Stimulated activated CD4-positive, alpha-beta T cell treated with anti-CD3 and anti-CD28 coated beads, Interleukin-2, amount 100 ng/mL, for 24 hours (primary cell): ENCODE measurements at places on chromosomes 13 and 19.

DNA sequence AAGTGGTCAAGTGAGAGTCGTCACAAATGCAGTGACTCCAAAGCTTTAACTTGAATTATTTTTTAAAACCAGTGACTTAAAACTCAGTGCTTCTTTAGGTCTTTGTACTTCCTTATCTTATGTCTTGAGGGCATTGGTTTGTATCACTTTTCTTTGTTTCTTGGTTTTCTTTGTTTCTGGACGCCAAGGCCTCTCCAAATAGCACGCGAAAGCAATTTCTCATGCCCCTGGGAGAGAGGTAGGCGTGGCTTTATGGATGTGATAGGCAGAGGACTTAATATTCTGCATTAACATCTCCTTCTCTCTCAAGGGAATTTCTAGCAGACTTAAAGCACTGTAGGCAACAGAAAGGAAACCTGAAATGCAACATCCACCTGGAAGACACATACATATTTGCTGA lies 20.6 kb downstream of the UBE2L5 start:
- DNase-seq: no peak

- no peak for DNase-seq
Observed at GRCh38 chr13:40223585-40223984, 442.9 kb downstream of the FOXO1 start.

DNA sequence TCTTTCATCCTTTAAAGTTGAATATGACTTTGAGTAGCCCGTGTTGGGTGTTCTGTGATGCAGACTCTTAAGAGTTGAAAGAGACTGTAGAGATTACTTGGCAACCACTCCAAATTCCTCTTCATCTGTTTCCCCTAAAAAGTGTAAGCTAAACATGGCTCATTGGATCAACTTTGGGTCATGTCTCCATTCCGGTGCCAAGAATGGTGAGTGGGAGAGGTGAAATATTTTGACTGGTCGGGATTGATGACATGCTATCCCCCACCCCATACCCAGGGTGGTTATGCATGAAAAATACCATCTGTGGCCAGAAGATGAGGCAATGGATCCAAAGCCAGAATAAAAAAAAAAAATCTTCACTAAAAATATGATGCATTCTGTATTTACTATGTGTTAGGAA lies 281.3 kb upstream of the SOX21 start:
- DNase-seq: no peak

DNA sequence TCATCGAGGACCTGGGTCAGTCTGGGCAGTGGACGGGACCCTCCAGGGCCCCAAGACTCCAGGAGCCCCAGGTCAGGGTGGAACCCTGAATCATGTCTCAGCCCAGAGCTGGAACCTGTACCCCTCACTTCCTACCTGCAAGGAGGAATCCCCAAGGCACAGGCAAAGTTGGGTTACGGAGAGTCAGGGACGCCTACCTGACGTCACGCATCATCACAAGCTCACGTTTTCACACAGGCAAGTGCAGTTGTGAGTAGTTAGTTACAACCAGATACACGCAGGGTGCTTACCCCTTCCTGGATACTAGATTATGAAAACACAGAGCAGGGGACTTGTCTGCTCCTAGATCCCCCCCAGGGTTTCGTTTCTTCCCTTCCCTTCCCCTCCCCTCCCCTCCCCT lies 1.9 kb downstream of the RETN start:
- DNase-seq: no peak

DNA sequence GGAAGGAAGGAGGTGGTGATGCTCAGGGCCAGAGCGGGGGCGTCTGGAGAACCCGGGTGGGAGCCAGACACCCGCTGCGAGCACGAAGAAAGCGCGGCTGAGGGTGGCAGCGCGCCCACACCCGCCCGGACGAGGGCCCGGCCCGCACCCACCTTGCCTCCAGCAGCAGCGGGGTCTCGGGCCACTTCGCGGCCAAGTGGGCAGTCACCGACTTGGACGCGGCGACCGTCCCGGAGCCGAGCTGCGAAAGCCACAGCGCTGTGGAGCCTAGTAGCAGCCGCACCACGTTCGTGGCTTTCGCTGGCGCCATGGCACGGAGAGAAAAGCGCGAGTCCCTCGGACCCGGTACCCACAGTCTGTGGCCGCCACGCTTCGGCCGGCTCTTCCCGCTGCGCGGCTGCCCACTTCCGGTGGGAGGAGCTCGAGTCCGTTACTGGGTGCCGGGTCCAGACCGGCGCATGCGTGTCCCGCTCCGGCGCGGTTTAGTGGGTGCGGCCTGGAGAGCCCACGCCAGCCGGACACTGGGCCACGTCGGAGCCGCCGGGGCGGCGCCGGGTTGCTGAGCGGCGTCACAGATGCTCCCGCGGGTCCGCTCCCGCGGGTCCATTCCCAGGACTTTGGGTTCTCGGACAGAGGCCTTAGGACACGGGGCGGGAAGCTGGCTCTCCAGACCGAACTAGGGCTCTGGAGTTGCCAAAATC lies at the start of gene UGGT2:
Gene UGGT2 (minus strand): TSS at position 399 of the 701 bp plus-strand sequence. CDS start 89 bp downstream, at position 310.
- no peak for DNase-seq

DNA sequence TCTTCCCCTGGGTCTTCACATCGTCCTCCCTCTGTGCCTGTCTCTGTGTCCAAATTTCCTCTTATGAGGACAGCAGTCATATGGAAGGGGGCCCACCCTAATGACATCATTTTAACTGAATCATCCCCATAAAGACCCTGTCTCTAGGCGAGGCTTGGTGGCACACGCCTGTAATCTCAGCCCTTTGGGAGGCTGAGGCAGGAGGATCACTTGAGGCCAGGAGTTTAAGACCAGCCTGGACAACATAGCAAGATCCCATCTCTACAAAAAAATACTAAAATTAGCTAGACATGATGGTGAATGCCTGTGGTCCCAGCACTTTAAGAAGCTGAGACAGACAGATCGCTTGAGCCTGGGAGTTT lies 4.8 kb downstream of the MYO9B start:
- no peak for DNase-seq

DNA sequence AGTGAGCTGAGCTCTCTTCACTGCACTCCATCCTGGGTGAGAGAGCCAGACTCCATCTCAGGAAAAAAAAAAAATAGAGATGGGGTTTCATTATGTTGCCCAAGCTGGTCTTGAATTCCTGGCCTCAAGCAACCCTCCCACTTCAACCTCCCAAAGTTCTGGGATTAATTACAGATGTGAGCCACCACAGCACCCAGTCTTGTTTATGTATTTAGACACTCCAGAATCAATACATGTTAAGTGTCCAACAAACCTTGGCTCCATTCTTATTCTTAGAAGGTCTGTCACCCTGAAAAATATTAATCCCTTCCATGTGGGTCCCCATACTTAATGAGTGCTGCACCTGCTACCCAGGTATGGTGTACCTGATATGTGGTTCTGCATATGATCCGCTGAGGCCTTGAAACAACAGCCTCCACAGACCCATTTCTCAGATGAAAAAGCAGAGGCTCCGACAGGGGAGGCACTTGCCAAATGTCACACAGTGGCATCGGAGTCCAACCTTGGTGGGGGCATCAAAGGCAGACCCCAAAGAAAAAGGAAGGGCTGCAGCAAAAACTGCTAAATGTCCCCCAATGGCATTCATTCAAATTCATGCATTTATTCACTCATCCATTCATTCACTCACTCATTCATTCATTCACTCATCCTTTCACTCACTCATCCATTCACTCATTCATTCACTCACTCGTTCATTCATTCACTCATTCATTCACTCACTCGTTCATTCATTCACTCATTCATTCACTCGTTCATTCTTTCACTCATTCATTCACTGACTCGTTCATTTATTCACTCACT lies 16.7 kb downstream of the TICAM1 start:
- no peak for DNase-seq

DNA sequence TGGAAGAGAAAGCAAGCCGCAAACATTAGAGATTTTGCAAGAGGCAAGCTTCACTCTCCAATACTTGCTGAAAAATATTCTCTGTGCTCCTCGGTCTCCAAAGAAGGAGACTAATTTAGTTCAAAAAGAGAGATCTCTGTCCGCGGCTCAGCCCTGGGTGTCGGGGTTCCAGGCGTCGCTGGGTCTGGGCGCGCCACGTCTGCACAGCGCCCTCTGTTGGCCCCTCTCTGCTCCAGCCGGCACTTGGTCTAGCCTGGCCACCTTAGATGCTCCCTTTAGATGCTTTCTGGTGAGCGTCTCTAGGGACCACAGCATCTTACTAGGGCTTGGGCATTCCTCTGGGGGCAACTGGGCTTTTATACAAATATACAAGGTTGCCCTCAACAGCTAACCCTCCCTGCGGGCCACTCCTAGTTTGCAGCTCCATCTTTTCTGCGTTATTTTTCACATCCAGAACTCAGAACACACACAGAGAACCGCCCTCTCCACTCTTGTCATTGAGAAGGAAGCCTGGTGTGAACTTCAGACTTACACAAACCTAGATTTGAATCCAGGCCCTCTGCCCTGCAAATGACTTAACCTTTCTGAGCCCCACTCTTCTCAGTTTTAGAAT lies 78.3 kb downstream of the CYSLTR2 start:
- DNase-seq: peak; percentile 65

- no peak for DNase-seq
Observed at GRCh38 chr19:49801966-49802661, 11.0 kb downstream of the FUZ start.

DNA sequence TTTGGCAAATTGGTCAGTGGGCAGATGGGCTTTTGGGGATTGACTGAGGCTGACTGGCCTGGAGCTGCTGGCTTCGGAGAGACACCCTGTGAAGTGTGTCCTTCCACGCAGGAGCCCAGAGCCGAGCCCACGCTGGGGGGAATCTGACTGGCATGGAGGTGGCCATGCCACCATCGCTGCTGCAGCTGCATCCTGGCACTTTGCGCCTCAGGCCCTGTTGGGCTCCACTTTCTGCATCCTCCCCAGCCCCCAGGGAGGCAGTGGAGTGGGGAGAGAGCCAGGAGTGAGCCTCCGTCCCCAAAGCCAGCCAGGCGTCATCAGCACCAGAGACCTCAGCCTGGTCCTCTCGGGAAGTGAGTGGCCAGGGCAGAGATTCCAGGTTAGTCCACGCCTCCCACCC lies 17.0 kb upstream of the NCCRP1 start:
- no peak for DNase-seq

- no peak for DNase-seq
Observed at GRCh38 chr13:54536112-54536511, 1507.5 kb downstream of the OLFM4 start.

DNA sequence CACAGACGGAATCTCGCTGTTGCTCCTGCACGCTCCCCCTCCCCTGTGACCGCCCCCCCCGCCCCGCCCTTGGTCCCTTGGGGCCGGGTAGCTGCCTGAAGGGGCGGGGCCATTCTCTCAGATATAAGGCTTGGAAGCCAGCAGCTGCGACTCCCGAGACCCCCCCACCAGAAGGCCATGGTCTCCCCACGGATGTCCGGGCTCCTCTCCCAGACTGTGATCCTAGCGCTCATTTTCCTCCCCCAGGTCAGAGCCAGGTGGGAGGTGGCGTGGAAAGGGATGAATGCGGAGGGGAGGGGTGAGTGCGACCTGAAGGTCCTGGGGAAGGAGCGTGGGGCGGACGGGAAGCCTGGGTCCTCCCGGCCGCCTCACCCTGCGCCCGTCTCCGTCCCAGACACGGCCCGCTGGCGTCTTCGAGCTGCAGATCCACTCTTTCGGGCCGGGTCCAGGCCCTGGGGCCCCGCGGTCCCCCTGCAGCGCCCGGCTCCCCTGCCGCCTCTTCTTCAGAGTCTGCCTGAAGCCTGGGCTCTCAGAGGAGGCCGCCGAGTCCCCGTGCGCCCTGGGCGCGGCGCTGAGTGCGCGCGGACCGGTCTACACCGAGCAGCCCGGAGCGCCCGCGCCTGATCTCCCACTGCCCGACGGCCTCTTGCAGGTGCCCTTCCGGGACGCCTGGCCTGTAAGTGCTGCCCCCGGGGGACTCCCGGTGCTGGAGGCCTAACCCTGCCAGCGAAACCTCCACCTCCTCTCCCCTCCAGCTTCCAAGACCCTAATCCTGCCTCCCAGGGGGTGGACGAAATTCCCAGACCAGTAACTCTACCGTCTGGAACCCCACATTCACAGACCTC lies at the start of gene DLL3:
Gene DLL3 (plus strand): TSS at position 150 of the 845 bp plus-strand sequence. CDS start 28 bp downstream, at position 178.
- peak; percentile 22 for DNase-seq

DNA sequence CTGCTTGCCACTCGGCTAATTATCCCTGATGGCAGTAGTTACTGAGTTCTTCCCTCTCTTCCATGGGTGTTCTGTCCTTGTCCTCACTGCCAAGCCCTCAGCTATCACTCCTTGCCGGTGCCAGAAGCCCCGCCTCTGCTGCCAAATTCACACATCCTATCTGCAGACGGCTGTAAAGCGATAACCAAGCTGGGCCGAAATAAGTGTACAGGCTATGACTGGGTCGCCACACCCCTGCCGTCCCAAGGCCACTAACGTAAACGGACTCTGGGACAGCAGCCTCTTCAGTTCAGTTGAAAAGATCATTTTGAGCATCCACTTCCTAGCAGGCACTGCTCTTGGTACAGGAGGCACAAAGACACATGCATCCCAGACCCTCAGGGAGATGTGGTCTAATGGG lies 13.3 kb downstream of the SLC7A1 start:
- no peak for DNase-seq

DNA sequence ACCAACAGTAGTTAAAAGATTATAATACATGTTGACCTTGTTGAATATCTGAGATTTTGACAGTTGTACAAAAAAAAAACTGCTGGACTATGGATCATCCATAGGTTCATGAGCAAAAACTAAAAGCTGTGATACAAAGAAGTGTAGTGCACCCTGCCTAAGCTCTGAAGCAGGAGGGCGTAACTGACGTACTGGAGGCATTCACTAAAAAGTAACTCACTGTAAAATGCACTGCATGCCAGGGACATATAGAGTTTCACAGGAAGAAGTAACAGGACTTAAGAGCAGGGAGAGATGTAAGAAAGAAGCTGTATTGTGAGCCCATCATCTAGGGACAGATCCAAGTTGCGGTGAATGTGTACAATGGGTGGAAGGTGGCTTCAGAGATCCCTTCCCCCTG lies 177.9 kb downstream of the IRS2 start:
- no peak for DNase-seq

DNA sequence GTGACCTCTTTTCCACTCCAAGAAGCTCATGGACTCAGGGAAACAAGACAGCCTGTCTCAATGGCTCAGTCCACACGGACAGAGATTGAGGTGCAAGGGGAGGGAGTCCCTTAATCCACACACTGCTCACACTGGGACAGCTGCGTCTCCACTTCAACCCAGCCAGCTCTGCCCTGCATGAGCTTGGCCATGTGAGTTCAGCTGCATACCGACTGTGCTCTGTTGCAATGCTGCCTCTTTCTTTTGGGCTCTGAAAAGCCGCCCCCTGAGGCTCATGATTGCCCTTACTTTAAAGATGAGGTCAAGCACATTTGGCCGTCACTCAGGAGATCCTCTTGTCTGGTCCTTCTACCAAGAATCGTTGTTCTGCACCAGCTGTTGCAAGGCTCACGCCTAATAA lies 64.8 kb upstream of the KCTD15 start:
- no peak for DNase-seq

- no peak for DNase-seq
Observed at GRCh38 chr13:44305917-44306370, 67.7 kb upstream of the SERP2 start.

GRCh38 chr19:12374026-12374425 lies 8.5 kb upstream of the ZNF442 start:
- DNase-seq: no peak

DNA sequence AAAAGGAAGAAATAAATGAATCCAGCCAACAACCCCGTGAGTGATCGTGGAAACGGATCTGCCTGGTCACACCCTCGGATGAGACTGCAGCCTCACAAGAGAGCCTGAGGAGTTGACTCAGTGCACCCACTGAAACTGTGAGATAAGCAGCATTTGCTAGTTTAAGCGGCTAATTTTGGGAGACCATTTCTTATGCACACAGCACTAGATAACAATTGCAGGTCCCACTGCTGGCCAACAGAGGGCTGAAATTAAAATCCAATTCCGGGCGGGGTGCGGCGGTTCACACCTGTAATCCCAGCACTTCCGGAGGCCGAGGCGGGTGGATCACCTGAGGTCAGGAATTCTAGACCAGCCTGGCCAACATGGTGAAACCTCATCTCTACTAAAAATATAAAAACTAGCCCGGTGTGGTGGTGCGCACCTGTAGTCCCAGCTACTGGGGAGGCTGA lies 3.6 kb downstream of the UQCR11 start:
- no peak for DNase-seq
